CD4-positive, CD25-positive, alpha-beta regulatory T cell (primary cell): ENCODE measurements at places on chromosomes 7 and 10.

DNA sequence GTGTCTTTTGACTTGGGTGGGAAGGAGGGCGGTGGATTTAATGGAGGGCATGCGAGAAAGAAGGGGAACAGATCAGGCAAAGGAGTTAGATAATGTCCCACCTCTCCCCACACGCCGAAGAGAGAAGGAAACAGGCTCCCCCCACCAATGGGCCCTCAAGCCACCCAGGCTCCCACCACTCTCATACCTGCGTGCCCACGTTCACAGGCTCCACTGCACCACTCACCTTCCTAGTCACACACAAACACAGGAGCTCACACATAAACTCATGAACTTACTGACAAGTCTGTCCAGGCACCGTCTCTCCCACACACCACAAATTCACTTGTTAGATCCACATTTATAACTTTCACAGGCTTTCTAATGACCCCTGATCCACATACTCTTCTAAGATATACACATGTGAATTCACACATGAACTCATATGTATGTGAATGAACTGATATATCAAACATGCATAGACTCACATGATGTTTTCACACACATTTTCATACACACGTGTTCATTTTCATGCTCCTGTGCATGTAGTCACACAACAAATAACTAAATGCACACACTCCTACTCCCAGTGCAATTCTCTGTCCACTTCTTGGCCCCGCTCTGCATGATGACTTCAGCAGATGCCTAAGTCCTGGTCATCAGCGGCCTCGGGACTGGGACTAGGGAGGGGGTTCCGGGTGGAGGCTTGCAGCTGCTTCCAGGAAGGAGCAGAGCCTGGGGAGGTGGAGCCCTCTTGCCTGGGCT, 1.5 kb downstream of the LZTS2 start:
- H3K36me3 ChIP-seq: peaks cover 9% of the 10 kb centered on the region
- DNase-seq: no peak
- peaks cover 34% of the 10 kb centered on the region for H3K4me1 ChIP-seq
- H3K27ac ChIP-seq: no peak overlapping the region
- no peaks in the 10 kb centered on the region for H3K27me3 ChIP-seq
- H3K4me3 ChIP-seq: no peak overlapping the region

GRCh38 chr10:1423676-1424253, 313.6 kb downstream of the ADARB2 start:
- DNase-seq: no peak
- H3K4me3 ChIP-seq: no peak overlapping the region
- no peaks in the 10 kb centered on the region for H3K27me3 ChIP-seq
- H3K4me1 ChIP-seq: peaks cover 5% of the 10 kb centered on the region
- no peak overlapping the region for H3K27ac ChIP-seq

DNA sequence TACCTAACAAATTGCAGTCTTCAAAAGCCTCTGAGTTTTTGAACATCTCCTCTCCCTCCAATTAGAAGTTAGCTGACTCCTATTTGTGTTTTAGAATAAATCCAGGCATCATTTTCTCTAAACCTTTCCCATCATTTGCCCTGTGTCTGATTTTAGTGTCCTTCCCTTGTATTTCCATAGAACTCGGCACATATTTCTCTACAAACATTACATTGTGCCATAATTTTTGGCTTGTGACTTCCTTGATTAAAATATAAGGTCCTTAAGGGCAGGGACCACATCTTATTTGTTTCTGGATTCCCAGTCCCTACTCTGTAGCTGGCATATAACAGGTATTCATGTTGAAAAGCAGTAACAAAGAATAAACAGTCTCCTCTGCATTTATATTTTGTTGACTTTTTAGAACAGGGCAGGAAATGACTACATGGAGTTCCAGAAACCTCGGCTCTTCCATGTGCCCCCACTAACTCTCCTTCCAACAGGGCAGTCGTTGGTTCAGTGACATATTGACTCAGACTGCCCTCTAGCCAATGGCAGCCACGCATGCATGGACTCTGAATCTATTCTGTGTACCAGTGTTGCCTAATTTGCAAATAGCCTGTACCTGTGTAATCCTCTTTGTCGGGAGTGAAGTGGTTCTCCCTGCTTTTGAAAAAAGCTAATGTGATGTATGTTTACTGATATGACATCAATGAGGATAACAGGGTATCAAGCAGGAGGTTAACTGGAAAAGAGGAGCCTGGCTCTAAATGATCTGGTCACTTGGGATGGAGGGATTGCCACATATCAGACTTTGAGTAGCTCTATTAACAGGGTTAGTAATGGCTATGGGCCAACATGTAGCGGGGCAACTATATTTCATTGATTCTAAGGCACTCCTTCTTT, 19.8 kb upstream of the CPN1 start:
- H3K4me1 ChIP-seq: no peaks in the 10 kb centered on the region
- H3K4me3 ChIP-seq: no peak overlapping the region
- H3K36me3 ChIP-seq: no peaks in the 10 kb centered on the region
- H3K27me3 ChIP-seq: peaks cover 9% of the 10 kb centered on the region

- H3K4me1 ChIP-seq: no peaks in the 10 kb centered on the region
- H3K36me3 ChIP-seq: no peaks in the 10 kb centered on the region
- no peak for DNase-seq
- no peak overlapping the region for H3K27ac ChIP-seq
- no peak overlapping the region for H3K4me3 ChIP-seq
- no peaks in the 10 kb centered on the region for H3K27me3 ChIP-seq
Measured at GRCh38 chr10:105148456-105148855, 507.4 kb downstream of the SORCS3 start.

DNA sequence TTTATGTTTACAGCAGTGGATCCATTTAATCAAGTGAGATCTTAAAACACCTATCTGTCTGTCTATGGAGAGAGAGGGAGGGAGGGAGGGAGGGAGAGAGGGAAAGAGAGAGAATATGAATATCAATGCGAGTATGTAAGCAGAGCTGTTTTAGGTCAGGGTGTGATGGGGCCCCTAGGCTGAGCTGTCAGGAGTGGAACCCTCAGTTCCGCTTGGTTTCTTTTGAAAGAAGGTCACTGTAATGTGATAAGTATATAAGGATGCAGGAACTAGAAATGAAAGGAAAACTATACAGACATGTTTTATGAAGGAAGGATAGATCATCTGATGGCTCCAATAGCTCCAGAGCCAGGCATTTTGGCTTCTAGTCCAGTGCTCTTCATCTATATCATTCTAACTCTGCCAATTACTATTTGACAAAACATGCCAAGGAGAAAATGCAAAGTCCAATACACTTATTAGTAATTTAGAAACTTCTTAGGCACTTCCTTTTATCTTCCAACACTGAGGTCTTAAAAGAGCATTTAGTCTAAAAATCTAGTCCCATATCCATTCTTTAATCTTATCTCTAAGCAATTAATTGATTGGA, 70.3 kb downstream of the NRCAM start:
- H3K4me1 ChIP-seq: no peaks in the 10 kb centered on the region
- H3K4me3 ChIP-seq: no peak overlapping the region
- H3K27me3 ChIP-seq: no peaks in the 10 kb centered on the region
- DNase-seq: no peak
- no peaks in the 10 kb centered on the region for H3K36me3 ChIP-seq
- H3K27ac ChIP-seq: no peak overlapping the region

DNA sequence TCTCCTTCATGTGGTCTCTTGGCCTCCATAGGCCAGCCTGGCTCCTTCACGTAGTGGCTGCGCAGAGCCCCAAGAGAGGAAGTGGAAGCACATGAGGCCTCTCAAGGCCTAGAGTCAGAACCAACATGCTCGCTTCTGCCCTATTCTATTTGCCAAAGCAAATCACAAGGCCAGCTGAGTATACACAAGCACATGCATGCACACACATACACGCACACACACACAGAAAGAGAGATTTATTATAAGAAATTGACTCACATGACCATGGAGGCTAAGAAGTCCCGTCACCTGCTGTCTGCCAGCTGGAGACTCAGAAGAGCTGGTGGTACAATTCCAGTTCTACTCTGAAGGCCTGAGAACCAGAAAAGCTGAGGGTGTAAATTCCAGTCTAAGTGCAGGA, 64.3 kb upstream of the NRP1 start:
- H3K27me3 ChIP-seq: no peaks in the 10 kb centered on the region
- no peak overlapping the region for H3K27ac ChIP-seq
- DNase-seq: no peak
- H3K36me3 ChIP-seq: no peaks in the 10 kb centered on the region

DNA sequence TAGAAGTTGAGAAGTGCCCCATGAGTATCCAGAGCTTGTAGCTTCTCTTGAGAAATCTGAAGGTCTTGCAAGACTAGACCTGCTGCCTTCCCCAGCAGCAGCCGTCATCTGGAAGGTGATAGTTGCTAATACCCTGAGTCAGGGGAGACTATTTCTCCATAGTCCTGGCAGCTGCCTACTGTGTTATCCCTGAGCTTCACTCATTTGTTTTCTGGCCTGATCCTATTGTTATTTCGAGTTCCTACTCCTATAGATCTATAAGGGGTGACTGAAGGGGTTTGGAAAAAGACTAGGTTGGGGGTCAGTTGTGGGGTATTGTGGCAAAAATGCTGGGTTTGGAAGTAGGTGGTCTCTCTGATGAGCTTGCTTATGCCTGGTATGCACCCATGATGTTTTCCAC, 297.8 kb downstream of the CNTNAP2 start:
- no peaks in the 10 kb centered on the region for H3K4me1 ChIP-seq
- H3K27me3 ChIP-seq: no peaks in the 10 kb centered on the region
- H3K4me3 ChIP-seq: no peak overlapping the region
- no peaks in the 10 kb centered on the region for H3K36me3 ChIP-seq
- H3K27ac ChIP-seq: no peak overlapping the region

- H3K36me3 ChIP-seq: no peaks in the 10 kb centered on the region
- peak overlapping the region; percentile 55 for H3K27ac ChIP-seq
- no peak for DNase-seq
- no peaks in the 10 kb centered on the region for H3K27me3 ChIP-seq
- peaks cover 35% of the 10 kb centered on the region for H3K4me1 ChIP-seq
Measured at GRCh38 chr7:100176096-100177044, 811 bp downstream of the GPC2 start.

DNA sequence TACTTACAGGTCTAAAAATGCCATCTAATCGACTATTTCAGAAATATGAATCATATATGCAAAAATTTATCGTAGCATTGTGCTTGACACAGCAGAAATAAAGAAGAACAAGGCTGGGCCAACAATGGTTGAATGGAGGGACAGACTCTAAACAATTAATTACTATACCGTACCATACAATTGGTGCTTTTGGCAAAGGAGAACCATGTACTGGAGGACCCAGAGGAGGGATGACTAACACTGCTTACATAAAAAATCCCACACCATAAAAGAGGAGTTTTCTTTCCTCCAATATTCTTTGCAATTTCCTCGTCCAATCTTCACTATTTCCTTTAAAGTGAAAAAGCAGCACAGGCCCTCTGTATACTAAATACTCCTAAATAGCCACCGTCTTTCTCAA, 94.1 kb downstream of the SGMS1 start:
- no peaks in the 10 kb centered on the region for H3K36me3 ChIP-seq
- H3K27ac ChIP-seq: no peak overlapping the region
- no peak overlapping the region for H3K4me3 ChIP-seq
- H3K27me3 ChIP-seq: no peaks in the 10 kb centered on the region
- peaks cover 8% of the 10 kb centered on the region for H3K4me1 ChIP-seq
- DNase-seq: no peak

- H3K27me3 ChIP-seq: no peaks in the 10 kb centered on the region
- no peaks in the 10 kb centered on the region for H3K36me3 ChIP-seq
- no peak overlapping the region for H3K4me3 ChIP-seq
Measured at GRCh38 chr10:1664333-1664964, 72.9 kb downstream of the ADARB2 start.

DNA sequence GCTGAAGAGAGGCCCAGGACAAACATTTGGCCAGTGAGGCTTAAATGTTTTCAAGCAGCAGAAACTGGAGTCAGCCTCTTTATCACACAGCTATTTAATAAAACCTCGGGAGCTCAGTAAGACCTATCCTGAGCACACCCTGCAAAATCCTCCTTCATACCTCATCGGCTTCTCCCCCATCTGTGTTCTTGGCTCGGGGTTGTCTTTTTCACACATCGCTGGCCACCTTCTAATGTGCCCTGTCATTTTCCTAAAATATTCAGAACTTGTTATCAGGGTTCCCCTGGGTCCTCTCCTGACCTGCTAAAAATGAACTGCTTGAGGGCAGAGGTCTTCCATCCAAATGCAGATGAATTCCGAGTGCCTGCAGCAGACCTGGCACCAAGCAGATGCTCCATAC, 310.3 kb upstream of the AKR1E2 start:
- H3K27me3 ChIP-seq: peaks cover 4% of the 10 kb centered on the region
- no peaks in the 10 kb centered on the region for H3K36me3 ChIP-seq
- no peaks in the 10 kb centered on the region for H3K4me1 ChIP-seq
- no peak overlapping the region for H3K4me3 ChIP-seq
- no peak for DNase-seq

- no peaks in the 10 kb centered on the region for H3K27me3 ChIP-seq
- H3K27ac ChIP-seq: no peak overlapping the region
- H3K36me3 ChIP-seq: no peaks in the 10 kb centered on the region
- DNase-seq: no peak
Measured at GRCh38 chr7:139703487-139704307, 74.1 kb downstream of the HIPK2 start.

- H3K36me3 ChIP-seq: no peaks in the 10 kb centered on the region
- H3K27me3 ChIP-seq: no peaks in the 10 kb centered on the region
- H3K4me1 ChIP-seq: no peaks in the 10 kb centered on the region
- H3K27ac ChIP-seq: no peak overlapping the region
- H3K4me3 ChIP-seq: no peak overlapping the region
- no peak for DNase-seq
Measured at GRCh38 chr7:48512892-48513291, 341.6 kb downstream of the ABCA13 start.
